Astrocyte (in vitro differentiated cells and primary cell): ENCODE measurements at places on chromosomes 2 and 18. TPM values are rescaled to one million over a fixed set of nuclear protein-coding genes. Genes with fewer than 3 reads are reported as not detected.

DNA sequence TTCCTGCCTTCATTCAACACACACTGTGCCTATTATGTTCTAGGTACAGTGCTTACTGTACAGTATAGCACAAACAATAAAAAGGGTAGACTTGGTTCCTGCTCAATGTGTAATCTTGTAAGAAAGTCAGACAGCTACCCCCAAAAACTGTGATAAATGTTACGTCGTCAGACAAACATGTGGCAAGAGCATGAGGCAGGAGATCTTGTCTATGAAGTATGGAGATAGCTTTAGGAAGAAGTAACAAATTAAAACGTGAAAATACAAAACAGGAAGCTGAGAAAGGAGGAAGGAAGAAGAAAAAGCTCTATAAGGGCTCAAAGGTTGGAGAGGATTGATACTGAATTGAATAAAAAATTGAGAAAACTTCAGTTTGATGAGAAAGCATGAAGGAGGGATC lies 276.2 kb upstream of the HNRNPA3 start:
- H3K27me3 ChIP-seq: peaks cover 2% of the 10 kb centered on the region
- no peaks in the 10 kb centered on the region for H3K36me3 ChIP-seq
- no peak for DNase-seq
- H3K4me1 ChIP-seq: no peaks in the 10 kb centered on the region
- no peak overlapping the region for H3K4me3 ChIP-seq
- no peak overlapping the region for H3K27ac ChIP-seq

DNA sequence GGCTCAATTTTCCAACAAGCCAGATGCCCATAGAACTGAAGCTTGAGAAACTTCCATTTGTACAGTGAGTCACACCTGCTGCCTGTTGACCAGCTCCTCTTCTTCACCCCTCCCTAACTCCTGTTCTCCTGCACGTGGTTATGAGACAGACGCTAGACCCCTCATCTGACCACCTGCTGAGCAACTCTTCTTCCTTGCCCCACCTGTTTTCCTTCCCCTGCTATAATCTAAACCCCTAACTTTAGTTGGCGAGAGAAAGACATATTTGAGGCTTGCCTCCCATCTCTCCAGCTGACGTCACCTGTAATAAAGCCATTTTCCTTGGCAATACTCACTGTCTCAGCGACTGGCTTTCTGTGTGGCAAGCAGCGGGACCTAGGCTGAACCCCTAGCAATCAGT lies 22.3 kb upstream of the ITM2C start:
- H3K36me3 ChIP-seq: no peaks in the 10 kb centered on the region
- no peak overlapping the region for H3K27ac ChIP-seq
- H3K4me1 ChIP-seq: no peaks in the 10 kb centered on the region
- H3K4me3 ChIP-seq: no peak overlapping the region
- no peak for DNase-seq

GRCh38 chr2:2665834-2666133 lies 334.7 kb upstream of the MYT1L start:
- peaks cover 5% of the 10 kb centered on the region for H3K4me1 ChIP-seq
- H3K4me3 ChIP-seq: no peak overlapping the region
- H3K27me3 ChIP-seq: no peaks in the 10 kb centered on the region
- no peak overlapping the region for H3K27ac ChIP-seq
- DNase-seq: no peak
- H3K36me3 ChIP-seq: no peaks in the 10 kb centered on the region

DNA sequence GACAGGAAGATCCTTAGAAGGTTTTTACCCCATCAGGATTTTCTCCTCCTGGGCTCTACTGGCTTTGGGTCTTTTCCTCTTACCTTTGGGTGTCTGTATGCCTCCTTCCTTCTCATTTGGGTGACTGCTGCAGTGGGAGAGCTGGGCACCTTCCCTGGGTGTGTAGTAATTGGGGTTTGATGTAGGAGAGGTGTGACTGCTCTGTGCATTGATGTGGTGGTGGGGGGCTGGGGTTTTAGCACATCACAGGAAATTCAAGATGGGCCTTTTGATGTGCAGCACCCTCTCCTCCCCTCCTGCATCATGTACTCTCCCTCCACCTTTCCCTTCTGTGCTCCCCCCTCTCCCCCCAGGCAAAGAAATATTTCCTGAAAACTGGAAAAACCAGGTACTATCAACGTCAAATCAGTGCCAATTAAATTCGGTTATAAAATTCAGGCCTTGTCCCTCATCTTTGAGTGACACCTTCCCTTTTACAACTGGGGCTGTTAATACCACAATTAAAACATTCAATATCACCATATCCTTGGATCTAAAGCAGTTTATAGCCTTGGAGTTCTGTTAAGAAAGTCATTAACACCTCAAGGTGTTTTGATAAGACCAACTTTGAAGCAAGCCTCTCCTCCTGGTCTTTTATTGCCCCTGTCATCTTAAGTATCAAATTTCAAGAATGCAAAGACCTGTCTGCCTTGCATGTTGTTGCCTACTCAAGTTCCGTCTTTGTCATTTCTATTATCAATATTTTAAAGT lies 23.3 kb downstream of the EDAR start:
- H3K4me3 ChIP-seq: no peak overlapping the region
- peaks cover 9% of the 10 kb centered on the region for H3K27me3 ChIP-seq
- H3K27ac ChIP-seq: no peak overlapping the region
- DNase-seq: no peak
- H3K36me3 ChIP-seq: no peaks in the 10 kb centered on the region

- H3K27me3 ChIP-seq: no peaks in the 10 kb centered on the region
- no peak overlapping the region for H3K27ac ChIP-seq
- no peak overlapping the region for H3K4me3 ChIP-seq
- no peak for DNase-seq
- H3K36me3 ChIP-seq: no peaks in the 10 kb centered on the region
Observed at GRCh38 chr18:1103537-1103936, 198.9 kb downstream of the ADCYAP1 start.

DNA sequence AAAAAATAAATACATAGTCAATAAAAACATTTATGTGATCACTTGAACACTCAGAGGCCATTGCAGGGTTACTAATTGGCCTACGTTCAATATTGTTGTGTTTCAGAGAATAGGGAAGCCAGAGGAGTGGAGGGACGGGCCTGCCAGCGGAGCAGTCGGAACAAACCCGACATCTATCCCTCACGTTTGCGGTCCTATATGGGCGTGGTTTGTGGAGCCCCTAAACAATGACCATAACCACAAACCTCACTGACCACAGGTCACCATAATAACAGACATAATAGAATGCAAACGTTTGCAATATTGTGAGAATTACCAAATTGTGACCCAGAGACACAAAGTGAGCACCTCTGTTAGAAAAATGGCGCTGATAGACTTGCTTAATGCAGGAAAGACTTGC lies 19.5 kb upstream of the ZNF516 start:
- no peak for DNase-seq
- no peak overlapping the region for H3K4me3 ChIP-seq
- no peaks in the 10 kb centered on the region for H3K36me3 ChIP-seq
- no peaks in the 10 kb centered on the region for H3K27me3 ChIP-seq
- H3K27ac ChIP-seq: no peak overlapping the region

DNA sequence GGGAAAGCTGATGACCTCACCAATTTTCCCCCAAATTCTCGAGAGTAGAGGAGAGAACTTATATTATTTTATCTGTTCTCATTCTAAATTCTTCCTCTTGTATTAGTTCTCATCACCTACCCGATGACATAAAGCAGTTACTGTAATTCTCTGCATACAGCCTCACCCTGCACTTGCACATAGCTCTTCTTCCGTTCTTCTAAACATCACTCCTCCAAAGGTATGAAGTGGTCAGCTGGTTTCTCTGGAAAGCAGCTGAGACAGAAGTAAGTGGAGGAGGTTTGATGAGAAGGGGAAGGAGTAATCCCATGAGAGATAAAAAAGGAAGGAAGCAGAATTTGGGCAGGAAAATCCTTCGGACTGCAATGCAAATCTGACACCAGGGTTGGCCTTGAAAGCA lies 39.0 kb downstream of the FBXO48 start:
- no peak overlapping the region for H3K27ac ChIP-seq
- no peak for DNase-seq
- H3K36me3 ChIP-seq: no peaks in the 10 kb centered on the region

- no peak overlapping the region for H3K27ac ChIP-seq
- no peaks in the 10 kb centered on the region for H3K36me3 ChIP-seq
- DNase-seq: no peak
- peak overlapping the region; percentile 41 for H3K4me3 ChIP-seq
- H3K4me1 ChIP-seq: peaks cover 9% of the 10 kb centered on the region
- peaks cover 36% of the 10 kb centered on the region for H3K27me3 ChIP-seq
Observed at GRCh38 chr2:38073211-38074057, 2.5 kb downstream of the CYP1B1 start.

The LIMS3 gene
- total RNA-seq: 3.2 and 7.1 TPM in 2 replicates

The PPP1R1C gene
- 0.50 and 1.2 TPM in 2 replicates for total RNA-seq

The FOXI3 gene
- total RNA-seq: 0.60 and 2.3 TPM in 2 replicates

The SCG2 gene
- 5.6 and 6.9 TPM in 2 replicates for total RNA-seq

The ACMSD gene
- not detected in 2 replicates for total RNA-seq

The FAM110C gene
- 0.60 and 1.4 TPM in 2 replicates for total RNA-seq
